ENCODE measurements at places on chromosomes 7 and 10.
A peak's percentile ranks its signal among the peaks of the same experiment; 100 is the strongest.

GRCh38 chr7:77753173-77753572, 45.1 kb downstream of the TMEM60 start:
- DNase-seq, result no peak

- DNase-seq, result no peak
Observed at GRCh38 chr7:117083648-117084047, 130.3 kb downstream of the ST7 start.

DNA sequence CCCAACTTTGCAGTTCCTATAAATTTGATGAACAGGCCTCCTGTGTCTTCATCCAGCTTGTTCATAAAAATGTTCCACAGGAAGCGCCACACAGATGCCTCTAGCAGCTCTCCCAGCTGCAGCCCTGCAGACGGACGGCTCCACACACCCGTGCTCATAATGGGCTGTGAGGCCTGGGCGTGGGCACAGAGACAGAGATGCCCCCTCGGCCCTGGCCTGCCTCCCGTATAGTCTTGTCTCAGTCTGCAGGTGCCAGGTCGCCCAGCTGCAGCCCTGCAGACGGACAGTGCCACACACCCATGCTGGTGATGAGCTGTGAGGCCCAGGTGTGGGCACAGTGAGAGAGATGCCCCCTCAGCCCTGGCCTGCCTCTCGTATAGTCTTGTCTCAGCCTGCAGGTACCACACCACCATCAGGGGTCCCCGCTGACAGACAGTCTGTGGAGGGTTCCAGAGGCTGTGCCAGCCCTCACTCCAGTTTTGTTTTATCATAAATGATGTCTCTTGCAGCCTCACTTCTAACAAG, 189.9 kb downstream of the TCERG1L start:
- no peak for DNase-seq

DNA sequence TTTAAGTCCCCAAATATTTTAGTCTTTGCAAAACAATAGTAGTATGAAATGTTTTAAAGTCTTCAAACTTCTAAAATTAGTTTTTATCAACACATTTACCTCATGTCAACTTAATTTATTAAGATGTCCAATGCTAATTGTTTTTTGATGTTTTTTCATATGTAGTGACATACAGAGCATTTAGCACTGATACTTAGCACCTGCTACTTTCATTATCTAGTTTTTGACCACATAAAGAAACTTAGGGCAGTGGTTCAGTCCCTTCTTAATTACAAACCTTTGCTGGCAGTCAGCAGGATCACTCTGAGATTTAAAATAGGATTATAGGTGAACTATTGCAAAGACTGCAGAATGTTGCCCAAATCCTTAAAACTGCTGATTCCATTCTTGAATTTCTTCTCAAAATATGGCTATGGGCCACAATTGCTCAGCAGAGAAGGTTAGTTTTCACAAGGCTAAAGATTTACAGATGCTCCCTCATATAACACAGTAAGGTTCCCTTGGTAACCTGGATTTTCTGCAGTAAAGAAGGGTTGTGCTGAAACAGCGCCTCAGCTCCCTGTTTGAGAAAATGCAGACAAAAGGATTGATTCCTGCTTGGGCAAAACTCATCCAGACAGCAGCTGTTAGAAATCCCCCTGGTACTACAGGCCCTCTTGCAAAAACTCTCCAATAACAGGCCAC, 3.4 kb downstream of the GPR85 start:
- no peak for DNase-seq

DNA sequence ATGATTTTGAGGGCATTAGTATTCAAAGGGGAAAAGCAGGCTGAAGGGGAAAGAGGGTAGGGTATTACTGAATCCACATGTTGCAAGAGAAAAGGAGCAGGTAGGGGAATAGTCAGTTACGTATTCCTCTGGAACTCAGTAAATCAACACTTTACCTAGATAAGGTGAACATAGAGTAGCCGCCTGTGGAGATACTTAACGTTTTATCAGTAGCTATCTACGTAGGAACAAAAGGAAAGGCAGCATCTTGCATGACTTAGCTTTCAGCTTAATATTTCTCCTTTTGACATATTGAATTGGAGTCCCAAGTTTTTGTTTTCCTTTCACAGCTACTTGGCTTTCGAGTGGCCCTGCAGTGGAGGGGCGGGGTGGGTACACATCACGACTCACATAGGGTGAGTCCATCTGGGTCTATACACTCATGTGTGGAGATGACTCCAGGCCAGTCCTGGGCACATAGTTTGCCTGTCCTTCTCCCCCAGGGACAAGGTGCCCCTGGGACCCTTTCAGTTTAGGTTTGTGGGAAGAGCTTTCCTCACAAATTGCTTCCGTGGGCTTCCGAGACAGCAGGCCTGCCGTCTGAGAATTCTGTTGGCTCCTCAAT, 48.1 kb downstream of the CCNY start:
- DNase-seq, result peak; percentile 20

DNA sequence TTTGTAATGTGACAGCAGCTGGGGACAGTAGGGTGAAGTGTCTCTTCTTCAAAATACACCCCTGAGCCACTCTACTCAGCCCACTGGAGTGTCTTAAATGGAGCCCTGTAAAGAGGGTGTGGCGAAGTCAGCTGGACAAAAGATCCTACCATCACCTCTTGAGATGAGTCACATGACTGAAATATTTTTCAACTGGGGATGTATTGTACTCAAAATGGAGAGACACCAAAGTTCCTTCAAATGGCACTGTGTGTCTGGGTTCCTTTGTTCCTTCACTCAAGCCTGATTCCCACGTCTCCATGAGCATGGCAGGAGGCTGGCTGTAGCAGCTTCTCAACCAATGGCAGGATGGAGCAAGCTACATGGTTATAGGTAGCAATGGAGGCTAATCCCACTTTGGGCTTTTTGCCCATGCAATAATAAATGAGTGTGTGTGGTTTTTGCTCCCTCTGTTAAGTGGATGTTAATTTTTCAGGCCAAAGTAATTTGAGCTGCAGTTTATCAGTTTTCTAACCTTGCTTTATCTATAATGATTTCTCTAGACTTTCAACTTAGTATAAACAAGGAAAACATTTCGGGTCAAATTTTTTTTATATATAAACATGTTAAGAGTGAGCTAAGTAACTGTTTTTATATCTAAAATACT, 68.2 kb downstream of the CLEC2L start:
- DNase-seq, result no peak

- no peak for DNase-seq
Observed at GRCh38 chr7:40369641-40370277, 235.0 kb downstream of the SUGCT start.

- DNase-seq, result no peak
Observed at GRCh38 chr7:12518920-12519681, 51.4 kb upstream of the SCIN start.
